Smooth muscle cell of the pulmonary artery (primary cell): ENCODE measurements at places on chromosomes 1 and 21. TPM values are rescaled to one million over a fixed set of nuclear protein-coding genes. Genes with fewer than 3 reads are reported as not detected.

The STIL gene
- total RNA-seq: 1.9 and 4.0 TPM in 2 replicates

The BMP8B gene
- under 0.01 TPM in 1 of 2 replicates, not detected in the other for total RNA-seq

The NECAP2 gene
- 78.7 and 87.7 TPM in 2 replicates for total RNA-seq

The PEAR1 gene
- 12.7 and 15.9 TPM in 2 replicates for total RNA-seq

The CR1L gene
- total RNA-seq: not detected in 2 replicates

The ZBTB18 gene
- 9.0 and 9.3 TPM in 2 replicates for total RNA-seq

The STYXL2 gene
- not detected in 2 replicates for total RNA-seq

The SPRR2B gene
- total RNA-seq: not detected in 2 replicates

The NES gene
- 43.7 and 57.4 TPM in 2 replicates for total RNA-seq

The RNF186 gene
- not detected in 2 replicates for total RNA-seq

The NUF2 gene
- total RNA-seq: 2.4 and 7.0 TPM in 2 replicates

The S100A1 gene
- 0.13 TPM in 1 of 2 replicates, not detected in the other for total RNA-seq

The TFF2 gene
- not detected in 2 replicates for total RNA-seq

The GJA4 gene
- total RNA-seq: 0.50 and 0.52 TPM in 2 replicates

The SLC25A34 gene
- total RNA-seq: 0.73 and 1.3 TPM in 2 replicates

The C4BPA gene
- total RNA-seq: not detected in 2 replicates

The OR2T8 gene
- not detected in 2 replicates for total RNA-seq

The PTPN22 gene
- 0.91 and 4.7 TPM in 2 replicates for total RNA-seq

The LCE3D gene
- total RNA-seq: not detected in 2 replicates

The C1orf21 gene
- total RNA-seq: 15.4 and 17.9 TPM in 2 replicates

The PSMB4 gene
- total RNA-seq: 233 and 243 TPM in 2 replicates
